Activated naive CD4-positive, alpha-beta T cell treated with anti-CD3 and anti-CD28 coated beads for 36 hours (primary cell): ENCODE measurements at places on chromosomes 5 and 9. TPM values are rescaled to one million over a fixed set of nuclear protein-coding genes. Genes with fewer than 3 reads are reported as not detected.

DNA sequence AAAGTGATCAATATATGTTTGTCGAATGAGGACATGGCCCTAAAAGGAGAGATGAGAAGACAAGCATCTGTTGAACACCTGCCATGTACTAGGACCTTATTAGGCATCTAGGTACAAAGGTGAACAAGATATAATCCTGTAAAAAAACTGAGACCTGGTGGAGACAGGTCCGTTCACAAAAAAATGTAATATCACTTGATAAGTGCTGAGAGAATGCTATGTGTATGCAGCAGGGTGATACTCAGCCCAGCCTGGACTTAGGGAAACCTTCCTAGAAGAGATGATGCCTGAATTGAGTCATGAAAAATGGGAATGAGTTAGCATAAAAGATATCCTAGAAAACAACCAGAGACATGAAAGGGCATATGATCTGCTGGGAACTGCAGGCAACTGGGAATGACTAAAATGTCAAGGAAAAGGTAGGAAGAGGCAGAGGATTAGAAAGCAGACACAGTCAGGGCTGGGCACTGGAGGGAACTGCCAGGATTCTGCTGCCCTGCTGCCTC, 108.5 kb downstream of the ADRB2 start:
- H3K4me1 ChIP-seq = no peaks in the 10 kb centered on the region
- H3K4me3 ChIP-seq = no peak overlapping the region
- DNase-seq = no peak
- H3K36me3 ChIP-seq = no peaks in the 10 kb centered on the region

PTPN3 gene
- total RNA-seq = 0.02 TPM

HAPLN1 gene
- total RNA-seq = not detected

- H3K27me3 ChIP-seq = no peaks in the 10 kb centered on the region
- no peaks in the 10 kb centered on the region for H3K4me1 ChIP-seq
- H3K4me3 ChIP-seq = no peak overlapping the region
Observed at GRCh38 chr5:168447808-168448207, 38.5 kb upstream of the RARS1 start.

PCDH1 gene
- not detected for total RNA-seq

C9 gene
- not detected for total RNA-seq

DNA sequence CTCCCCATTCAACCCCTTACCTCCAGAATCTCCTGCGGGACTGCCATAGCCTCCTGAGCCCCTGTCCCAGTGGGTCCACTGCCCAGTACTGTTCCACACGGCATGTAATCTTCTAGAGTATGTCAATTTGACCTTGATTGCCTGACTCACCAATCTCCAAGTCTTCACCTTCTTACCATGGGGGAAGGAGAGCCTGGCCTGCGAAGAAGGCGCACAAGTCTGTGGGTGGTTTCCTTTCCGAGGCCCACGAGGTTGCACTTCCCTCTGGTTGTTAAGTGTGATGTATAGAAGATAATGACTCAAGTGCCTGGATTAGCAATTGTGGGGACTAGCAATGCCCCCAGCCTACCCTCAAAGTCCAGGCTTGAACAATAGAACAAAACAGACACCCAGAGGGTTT, 8.1 kb upstream of the TENT4A start:
- DNase-seq = no peak
- no peaks in the 10 kb centered on the region for H3K36me3 ChIP-seq
- no peak overlapping the region for H3K4me3 ChIP-seq
- peaks cover 7% of the 10 kb centered on the region for H3K27me3 ChIP-seq
- H3K27ac ChIP-seq = no peak overlapping the region

DNA sequence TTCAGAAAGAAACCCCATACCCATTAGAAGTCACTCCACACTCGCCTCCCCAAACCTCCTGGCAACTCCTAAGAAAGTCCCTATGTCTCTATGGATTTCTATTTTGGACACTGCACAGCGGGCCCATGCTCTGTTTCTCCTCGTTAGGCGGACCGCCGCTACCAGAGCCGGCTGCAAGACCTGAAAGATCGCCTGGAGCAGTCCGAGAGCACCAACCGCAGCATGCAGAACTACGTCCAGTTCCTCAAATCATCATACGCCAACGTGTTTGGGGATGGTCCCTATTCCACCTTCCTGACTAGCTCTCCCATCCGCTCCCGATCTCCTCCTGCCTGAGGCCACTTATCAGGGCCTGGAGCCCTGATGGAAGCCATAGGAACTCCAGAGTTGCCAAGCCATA, 4.6 kb upstream of the GLE1 start:
- peak overlapping the region; percentile 70 for H3K27ac ChIP-seq
- H3K27me3 ChIP-seq = no peaks in the 10 kb centered on the region
- peaks cover 5% of the 10 kb centered on the region for H3K4me1 ChIP-seq
- no peak for DNase-seq
- no peak overlapping the region for H3K4me3 ChIP-seq

GRCh38 chr5:150278916-150279315, 10.7 kb downstream of the CAMK2A start:
- no peaks in the 10 kb centered on the region for H3K36me3 ChIP-seq
- no peaks in the 10 kb centered on the region for H3K4me1 ChIP-seq

- no peak for DNase-seq
- H3K4me3 ChIP-seq = no peak overlapping the region
- H3K4me1 ChIP-seq = peaks cover 12% of the 10 kb centered on the region
- H3K36me3 ChIP-seq = peaks cover 14% of the 10 kb centered on the region
- no peaks in the 10 kb centered on the region for H3K27me3 ChIP-seq
Observed at GRCh38 chr5:69103521-69103920, 9.7 kb downstream of the SLC30A5 start.

- no peaks in the 10 kb centered on the region for H3K27me3 ChIP-seq
- no peak overlapping the region for H3K4me3 ChIP-seq
- no peak overlapping the region for H3K27ac ChIP-seq
Observed at GRCh38 chr5:81739291-81739690, 11.6 kb downstream of the SSBP2 start.

DNA sequence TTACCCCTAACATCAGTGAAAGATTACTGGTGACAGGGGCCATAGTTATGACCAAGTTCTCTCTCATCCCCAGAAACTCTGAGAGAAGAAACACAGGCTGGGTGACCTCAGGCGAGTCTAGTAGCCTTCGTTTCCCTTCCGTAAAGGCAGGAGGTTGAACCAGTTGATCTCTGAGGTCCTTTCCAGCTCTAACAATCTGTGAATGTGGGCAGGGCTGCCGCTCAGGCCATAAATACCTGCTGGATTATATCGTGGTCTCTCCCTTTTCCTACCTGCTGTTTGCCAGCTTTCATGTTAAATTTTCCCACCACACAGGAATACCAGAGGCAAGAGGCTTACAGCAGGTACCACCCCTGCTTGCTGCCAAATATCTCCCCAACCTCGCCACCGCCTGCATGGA, 357.5 kb downstream of the SH3GL2 start:
- H3K4me3 ChIP-seq = no peak overlapping the region
- DNase-seq = no peak
- H3K27ac ChIP-seq = no peak overlapping the region
- no peaks in the 10 kb centered on the region for H3K4me1 ChIP-seq
- peaks cover 2% of the 10 kb centered on the region for H3K27me3 ChIP-seq
- no peaks in the 10 kb centered on the region for H3K36me3 ChIP-seq

CDH9 gene
- not detected for total RNA-seq

HARS2 gene
- total RNA-seq = 27.4 TPM

DNA sequence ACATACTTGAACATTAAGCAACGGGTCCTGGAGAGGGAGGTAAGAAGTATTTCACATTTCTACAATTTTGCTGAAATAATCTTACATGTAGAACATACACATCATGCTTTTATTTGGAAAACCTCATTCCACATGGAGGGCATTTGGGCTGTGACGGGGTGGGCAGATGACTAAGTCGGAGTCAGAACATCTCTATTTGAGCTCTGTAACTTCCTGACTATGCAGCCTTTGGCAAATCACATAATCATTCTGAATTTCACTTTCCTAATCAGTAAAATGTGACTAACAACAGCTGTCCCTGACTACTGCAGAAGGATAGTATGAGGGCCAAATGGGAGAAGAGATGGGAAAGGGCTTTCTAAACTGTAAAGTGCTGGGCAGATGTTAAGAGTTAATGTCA, 17.1 kb upstream of the IL6ST start:
- H3K36me3 ChIP-seq = peaks cover 7% of the 10 kb centered on the region
- peak overlapping the region; percentile 33 for H3K4me3 ChIP-seq

- no peaks in the 10 kb centered on the region for H3K4me1 ChIP-seq
- no peak overlapping the region for H3K27ac ChIP-seq
- no peak overlapping the region for H3K4me3 ChIP-seq
- H3K36me3 ChIP-seq = no peaks in the 10 kb centered on the region
- DNase-seq = no peak
Observed at GRCh38 chr5:7347377-7347776, 48.6 kb upstream of the ADCY2 start.

DNA sequence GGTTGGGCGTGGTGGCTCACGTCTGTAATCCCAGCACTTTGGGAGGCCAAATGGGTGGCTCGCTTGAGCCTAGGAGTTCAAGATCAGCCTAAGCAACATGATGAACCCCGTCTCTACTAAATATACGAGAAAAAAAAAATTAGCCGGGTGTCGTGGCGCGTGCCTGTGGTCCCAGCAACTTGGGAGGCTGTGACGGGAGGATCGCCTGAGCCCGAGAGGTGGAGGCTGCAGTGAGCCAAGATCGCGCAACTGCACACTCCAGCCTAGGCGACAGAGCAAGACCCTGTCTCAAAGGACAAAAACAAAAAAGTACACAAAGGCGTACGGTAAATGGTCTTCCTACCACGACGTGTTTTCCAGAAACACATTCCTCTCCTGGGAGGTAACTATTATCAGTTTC, 538 bp upstream of the BDP1 start:
- H3K4me1 ChIP-seq = peaks cover 20% of the 10 kb centered on the region
- H3K4me3 ChIP-seq = peak overlapping the region; percentile 92
- peaks cover 10% of the 10 kb centered on the region for H3K36me3 ChIP-seq
- no peak for DNase-seq

RPS14 gene
- 4,594 TPM for total RNA-seq

DNA sequence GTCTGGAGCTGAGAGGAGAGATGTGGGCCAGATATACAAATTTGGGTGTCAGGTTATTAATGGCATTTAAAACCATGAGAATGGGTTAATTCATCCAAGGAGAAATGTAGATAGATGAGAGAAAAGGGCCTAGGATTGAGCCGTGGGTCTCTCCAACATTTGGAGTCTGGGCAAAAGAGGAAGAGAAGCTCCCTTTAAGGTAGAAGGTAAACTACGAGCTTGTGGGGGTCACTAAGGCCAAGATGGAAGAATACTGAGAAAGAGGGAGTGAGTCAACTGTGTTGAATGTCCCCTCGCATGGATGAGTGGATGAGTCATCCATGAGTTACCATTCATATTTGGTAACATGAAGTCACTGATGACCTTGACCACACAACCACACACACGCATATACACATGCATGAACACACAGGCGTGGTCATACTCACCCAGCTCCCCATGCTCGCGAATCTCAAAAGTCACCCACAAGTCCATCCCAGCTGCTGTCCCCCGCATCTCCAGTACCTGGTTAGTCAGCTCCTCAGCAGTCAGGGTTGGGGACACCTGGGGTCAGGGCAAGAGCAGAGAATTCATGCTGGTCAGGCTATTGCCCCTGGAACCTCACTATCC, 6.8 kb upstream of the FCHSD1 start:
- no peaks in the 10 kb centered on the region for H3K27me3 ChIP-seq
- no peaks in the 10 kb centered on the region for H3K36me3 ChIP-seq
- H3K4me1 ChIP-seq = no peaks in the 10 kb centered on the region
- DNase-seq = no peak
- H3K27ac ChIP-seq = no peak overlapping the region

CDX1 gene
- total RNA-seq = not detected

DNA sequence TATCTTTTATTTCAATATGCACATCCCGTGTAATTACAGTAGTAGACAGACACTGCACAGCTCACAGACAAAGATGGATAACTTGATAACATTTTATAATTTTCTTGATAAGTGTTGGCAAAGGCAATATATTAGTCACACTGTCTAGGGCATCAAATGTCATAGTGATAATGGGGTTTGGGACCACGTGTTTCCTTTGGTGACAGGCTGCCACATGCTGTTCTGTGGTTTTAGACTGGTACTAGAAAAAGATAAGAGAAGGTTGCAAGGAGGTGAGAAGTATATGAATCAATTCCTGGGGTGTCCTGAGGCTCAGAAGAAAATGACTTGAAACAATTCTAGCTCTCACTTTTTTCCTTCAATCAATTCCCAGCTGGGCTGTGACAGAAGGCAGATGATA, 258.8 kb upstream of the CHD1 start:
- no peak overlapping the region for H3K27ac ChIP-seq
- H3K27me3 ChIP-seq = peaks cover 7% of the 10 kb centered on the region
- H3K36me3 ChIP-seq = no peaks in the 10 kb centered on the region
- H3K4me1 ChIP-seq = no peaks in the 10 kb centered on the region
- DNase-seq = no peak
